ENCODE measurements at places on chromosomes 3 and 15.

GRCh38 chr3:124664804-124665203 lies 65.4 kb upstream of the UMPS start:
- no peak for DNase-seq

DNA sequence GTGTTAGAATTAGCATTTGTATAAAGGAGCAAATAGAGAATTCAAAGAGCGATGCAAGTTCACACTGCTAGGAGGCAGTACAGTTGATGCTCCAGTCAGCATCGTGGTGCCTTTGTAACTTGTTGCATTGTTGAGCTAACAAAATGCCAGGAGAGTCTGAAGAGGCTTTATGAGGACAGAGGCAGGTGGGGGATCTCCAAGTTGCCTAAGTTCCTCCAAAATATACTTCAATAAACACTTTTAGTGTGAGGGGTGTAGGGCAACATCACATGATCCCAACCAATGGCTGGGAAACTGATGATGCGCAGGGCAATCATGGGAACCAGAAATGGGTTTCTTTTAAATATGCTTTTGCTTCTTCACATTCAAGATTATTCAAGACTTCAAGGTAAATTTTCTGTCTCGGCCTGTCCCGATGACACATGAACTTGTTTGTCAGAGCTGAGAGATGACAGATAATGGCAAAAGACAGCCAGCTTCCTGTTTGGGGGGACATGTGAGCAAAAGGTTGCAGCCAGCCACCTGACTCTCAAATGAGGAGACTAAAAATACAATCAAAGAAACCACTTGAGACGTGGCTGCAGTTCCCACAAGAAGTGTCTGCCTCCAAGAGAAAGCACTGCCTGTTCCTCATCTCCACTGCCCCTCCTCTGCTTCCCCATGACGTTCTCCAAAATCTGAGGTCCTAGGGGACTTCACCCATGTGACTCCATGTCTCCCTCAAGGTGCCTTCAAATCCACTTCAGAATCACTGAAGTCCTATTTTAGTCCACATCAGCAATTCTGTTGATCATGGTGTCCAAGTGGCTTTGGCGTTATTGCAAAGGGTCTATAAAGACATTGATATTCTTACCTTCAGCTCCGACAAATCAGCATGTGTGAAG lies 39.3 kb downstream of the KLHL6 start:
- peak; percentile 10 for DNase-seq

DNA sequence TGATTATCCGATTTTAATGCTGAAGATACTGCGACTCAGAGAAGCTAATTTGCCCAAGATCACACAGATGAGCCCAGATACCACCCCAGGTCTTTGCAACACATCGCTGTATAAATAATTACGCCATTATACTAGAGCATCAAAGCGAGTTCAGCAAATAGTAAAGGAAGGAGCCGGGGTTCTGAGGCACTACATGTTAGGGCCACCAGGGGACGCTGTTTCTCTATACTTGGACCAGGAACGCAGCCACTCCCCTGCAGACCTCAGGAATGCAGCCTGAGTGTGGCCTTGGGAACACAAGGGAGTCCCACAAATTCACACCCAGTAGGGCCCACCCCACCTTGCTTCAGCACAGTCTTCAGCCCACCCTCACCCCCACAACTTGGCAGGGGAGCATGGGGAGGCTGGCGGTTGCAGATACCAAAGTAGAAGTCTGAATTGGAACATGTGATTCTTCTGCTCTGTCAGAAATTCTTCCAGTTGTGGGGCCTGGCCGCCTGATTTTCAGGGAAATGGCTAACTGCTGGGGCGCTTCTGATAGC lies 57.8 kb upstream of the RYK start:
- peak; percentile 65 for DNase-seq

GRCh38 chr3:133963657-133964396 lies 65.9 kb downstream of the SLCO2A1 start:
- no peak for DNase-seq

DNA sequence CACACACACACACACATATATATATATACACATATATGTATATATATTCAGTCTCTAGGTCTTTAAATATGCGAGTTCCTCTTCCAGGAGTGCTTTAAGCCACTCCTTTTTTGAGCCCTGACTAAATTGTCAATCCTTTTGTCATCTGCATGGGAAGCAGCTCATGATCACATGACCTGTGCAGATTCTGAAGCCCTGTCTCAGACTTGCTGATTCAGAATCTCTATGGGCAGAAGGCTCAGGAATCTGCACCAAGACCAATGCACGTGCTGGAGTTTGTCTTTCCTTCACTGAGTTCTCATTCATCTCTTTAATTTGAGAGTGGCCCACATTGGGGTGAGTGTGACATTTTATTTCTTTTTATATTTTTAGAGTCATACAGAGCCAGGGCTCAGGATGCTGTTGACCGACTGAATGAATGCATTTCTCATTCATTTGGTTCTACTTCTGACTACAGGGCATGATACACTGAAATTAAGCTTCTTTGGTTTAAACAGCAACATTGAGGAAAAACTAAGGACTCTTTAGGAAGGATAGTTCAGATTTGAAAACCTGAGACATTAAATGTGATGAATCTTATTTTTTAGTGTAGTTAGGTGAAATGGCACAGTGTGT lies 307.5 kb downstream of the EDEM1 start:
- no peak for DNase-seq

DNA sequence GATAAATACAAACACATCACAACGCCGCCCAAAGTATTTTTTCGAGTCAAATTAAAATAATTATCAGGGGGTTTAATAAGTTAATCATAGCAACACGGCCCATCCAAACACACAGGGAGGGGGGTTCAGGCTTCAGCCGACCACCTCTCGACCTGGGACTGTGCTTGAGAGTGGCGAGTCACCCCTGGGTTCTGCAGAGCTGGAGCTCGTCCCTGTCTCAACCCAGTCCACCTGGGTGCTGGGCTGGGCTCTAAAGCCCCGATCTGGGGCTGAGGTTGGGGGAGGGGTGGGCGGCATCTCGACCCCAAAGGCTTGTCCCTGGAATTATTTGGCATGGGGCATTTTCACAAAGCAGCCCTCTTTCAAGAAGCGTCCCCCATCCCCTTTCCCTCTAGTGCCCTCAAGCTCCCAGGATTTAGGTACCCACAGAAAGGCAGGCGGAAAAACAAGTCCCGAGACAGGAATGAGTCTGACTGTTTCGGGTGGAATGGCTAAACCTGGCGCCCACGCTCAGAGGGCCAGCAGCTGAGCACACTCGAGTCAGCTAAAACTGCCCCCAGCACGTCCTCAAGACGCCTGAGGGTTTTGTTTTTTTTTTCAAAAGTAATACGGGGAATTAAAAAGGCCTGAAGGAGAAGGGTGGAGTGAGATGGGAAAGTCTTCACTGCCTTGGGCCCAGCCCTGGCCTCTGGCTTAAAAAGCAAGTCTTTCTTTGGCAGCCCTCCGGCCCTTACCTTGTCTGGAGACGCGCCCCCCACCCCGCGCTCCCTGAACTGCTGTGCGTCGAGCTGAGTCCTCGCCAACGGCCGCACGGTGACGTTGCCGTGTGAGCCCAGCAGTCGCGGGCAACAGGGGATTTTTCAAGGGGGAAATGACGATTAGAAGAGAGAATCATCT lies 32.5 kb downstream of the NR2F2 start:
- DNase-seq, result no peak

DNA sequence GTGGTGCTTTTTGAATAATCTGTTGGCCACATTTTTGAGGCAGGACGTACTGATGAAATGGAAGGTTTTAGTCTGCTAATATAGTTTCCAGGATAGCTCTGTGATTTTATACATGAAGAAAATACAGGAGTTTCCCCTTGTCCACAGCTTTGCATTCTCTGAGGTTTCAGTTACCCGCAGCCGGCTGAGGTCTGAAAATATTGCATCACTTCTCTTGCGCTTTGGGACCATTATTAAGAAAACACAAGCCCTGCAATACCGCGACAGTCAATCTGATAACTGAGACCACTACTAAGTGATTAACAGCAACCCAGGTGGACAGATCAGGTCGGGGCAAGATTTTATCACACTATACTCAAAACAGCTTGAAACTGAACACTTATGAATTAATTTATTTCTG lies 33.0 kb downstream of the BLM start:
- DNase-seq, result no peak

DNA sequence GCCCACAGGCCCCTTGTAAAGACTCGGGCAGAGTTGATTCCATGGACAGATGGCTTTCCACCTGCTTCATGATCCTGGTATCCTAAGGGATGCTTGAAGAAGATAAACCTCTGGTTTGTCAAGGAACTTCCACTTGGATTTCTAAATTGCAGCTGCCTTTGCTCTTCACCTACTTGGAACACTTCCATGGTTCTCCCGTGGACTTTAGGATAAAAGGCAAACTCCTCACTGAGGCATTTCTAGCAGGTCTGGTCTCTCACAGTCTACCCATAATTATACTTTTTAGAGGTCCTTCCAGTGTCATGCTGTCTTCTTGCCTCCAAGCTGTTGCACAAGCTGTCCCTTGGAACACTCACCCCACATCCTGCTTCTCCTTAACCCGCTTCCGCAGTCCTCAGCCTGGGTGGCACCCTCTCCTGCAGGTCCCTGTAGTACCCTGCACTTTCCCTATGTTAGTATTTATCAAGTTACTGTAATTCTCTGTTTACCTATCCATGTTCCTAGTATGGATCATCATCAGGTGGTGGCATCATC lies 12.7 kb downstream of the TLNRD1 start:
- no peak for DNase-seq

GRCh38 chr3:99012051-99012450 lies 110.6 kb upstream of the DCBLD2 start:
- DNase-seq, result no peak

DNA sequence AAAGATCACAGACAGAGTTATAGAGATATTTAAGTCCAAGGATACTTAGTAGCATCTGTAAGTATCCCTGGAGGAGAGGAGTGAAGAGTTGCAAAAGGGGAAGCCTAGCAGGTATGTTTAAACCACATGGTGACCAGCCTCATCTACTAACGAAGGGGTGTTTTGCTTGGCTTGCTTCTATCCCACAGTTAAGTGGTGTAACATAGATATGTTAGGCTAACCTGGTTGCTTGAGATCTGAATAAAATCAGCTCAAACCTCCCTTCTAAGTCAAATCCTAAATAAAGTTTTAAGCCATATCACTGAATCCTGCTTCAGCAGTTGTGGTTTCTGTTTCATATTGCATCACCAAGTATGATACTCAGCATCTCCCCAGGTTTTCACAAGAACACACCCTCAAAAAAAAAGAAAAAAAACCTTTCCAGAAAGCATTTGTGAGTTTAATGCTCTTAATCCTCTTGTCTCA lies 880.2 kb downstream of the ROBO1 start:
- DNase-seq, result no peak

DNA sequence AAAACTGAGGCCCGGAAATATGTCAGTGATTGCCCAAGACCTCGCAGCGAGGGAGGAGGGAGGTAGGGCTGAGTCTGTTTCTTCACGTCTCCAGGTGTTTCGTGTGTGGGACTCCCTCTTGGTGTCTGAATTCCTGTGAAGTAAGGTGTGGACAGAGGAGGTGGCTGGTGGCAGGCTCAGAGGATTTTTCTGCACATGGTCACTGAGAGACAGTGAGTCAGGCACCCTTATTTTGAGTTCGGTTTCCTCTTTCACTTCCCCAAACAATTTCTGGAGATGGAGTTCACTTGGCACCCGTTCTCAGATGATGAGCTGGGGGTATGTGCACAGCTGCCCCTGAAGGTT lies 46.3 kb upstream of the VPS8 start:
- no peak for DNase-seq

GRCh38 chr3:164419220-164419619 lies 659.1 kb downstream of the SI start:
- no peak for DNase-seq

DNA sequence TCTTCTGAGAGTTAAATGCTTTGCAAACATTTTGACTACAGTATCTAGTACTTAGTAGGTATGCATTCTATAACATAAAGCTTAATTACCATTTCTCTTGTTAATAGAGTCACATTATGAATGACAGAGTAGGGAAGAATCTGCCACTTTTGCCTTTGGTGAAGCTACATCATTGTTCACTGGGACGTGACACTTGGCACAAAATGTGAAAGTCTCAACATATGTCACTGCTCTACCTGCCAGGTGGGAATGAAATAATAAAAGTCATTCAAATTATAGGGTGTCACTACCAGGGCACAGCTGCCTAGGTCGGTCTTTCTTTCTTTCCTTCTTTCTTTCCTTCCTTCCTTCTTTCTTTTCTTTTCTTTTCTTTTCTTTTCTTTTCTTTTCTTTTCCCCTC lies 17.6 kb downstream of the GPR87 start:
- DNase-seq, result no peak

DNA sequence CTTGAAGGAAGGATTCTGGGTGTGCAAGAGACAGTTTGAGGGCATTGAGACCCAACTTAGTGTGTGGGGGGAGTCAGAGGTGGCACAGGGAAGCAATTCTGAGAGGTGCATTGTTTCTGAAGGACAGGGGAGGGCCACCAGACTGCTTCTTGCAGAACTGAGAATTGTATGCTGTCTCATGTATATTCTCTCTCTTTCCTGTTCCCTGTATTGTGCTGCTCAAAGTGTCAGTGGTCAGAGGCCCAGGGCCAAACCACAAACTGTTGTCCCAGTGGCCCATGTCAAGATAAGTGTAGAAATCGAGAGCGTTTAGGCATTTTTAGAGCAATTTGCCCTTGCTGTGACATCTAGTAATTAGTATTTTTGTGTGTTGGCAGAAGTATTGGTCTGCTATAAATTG lies 567.1 kb downstream of the EDEM1 start:
- no peak for DNase-seq

- DNase-seq, result no peak
Measured at GRCh38 chr3:189038773-189039745, 132.7 kb upstream of the TPRG1 start.

DNA sequence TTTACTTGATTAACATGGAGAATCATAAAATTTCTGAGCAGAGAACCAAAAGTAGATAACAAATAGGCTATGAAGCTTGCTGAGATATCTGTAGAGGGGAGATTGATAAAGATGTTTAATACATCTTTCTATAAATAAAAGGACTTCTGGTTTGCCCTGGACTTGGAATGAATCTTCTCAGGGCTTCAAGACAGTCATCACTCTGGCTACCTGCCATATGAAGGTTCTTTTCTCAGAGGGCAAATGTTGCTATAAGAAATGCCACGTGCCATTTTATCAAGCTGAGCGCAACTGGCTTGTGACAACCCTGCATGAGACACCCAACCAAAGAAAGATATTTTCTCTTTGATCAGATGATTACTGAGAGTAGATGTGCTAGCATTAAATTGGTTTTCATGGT lies 192.5 kb downstream of the WNT5A start:
- no peak for DNase-seq

DNA sequence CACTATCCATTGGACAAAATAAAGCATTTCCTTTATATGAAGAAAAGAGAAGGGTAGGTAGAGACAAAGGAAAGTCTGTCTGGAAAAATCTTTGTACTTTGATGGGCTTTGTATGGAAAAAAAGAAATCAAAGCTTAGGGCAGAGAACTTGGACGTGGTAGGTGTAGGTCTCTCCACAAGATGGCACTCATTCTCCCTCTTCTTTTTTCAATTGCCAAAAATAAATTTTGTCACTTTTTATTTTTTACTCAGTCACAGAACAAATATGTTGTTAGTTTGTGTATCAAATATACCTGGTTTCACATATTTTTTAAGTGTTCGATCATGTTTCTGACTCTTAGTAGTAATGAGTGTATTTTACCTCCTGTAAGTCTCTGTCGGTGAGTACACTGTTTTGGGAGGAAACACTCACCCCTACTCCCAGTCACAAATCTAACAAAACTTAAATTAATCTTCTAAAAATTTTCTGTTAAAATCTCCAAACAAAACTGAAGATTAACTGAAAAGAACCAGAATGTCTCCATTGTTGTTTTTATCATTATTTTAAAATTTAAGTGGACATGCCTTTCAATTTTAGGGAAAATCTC lies 415.8 kb upstream of the GOLIM4 start:
- no peak for DNase-seq
